ENCODE measurements at places on chromosomes 6 and 20. TPM values are rescaled to one million over a fixed set of nuclear protein-coding genes. Genes with fewer than 3 reads are reported as not detected.

MCHR2 gene
- total RNA-seq, result not detected

C20orf141 gene
- total RNA-seq, result not detected

PPIL6 gene
- total RNA-seq, result 0.13 TPM

OR12D2 gene
- total RNA-seq, result not detected

TGM2 gene
- total RNA-seq, result not detected

IL17A gene
- 0.51 TPM for total RNA-seq

SMPDL3A gene
- total RNA-seq, result 0.16 TPM

COL9A1 gene
- total RNA-seq, result not detected

CST4 gene
- not detected for total RNA-seq

CYB5R4 gene
- 31.6 TPM for total RNA-seq

MYCT1 gene
- total RNA-seq, result not detected

ZSCAN31 gene
- total RNA-seq, result 1.1 TPM

ADGRF5 gene
- total RNA-seq, result not detected

FOXP4 gene
- total RNA-seq, result 22.3 TPM

SCRT2 gene
- total RNA-seq, result not detected

RHAG gene
- not detected for total RNA-seq

OSER1 gene
- total RNA-seq, result 25.7 TPM
